Brain pericyte (primary cell): ENCODE measurements at places on chromosomes 6 and 20.

DNA sequence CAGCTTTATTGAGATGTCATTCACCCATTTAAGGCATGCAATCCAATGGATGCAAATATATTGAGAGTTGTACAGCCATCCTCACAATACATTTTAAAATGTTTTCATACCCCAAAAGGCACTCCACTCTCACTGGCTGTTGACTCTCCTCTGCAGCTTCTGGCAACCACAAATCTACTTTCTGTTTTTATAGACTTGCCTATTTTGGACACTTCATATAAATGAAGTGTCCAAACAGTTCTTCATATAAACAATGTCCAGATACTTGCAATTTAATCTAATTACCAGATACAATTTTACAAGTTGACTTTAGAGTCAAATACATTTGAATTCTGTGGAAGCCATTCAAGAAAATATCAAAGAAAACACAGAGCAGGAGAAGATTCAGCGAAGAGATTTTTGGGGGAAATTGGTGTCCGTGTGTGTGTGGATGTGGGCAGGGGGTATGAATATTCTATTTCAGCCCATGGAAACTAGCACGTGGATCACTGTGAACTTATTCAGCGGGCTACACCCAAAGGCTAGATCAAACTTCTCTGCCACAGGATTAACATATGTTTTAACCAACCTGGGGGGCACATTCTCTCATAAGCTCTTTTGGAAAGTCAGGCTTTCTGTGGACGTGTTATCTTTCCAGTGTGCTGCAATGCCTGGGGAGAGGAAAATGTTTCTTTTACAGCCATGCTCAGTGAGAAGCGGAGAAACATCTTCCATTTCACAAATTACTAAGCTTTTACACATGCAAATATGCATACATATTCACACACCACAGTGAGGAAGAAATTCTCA is 73.9 kb downstream of the PLG start:
- DNase-seq = no peak

- DNase-seq = no peak
Measured at GRCh38 chr6:128519931-128520435, 416 bp downstream of the PTPRK start.

DNA sequence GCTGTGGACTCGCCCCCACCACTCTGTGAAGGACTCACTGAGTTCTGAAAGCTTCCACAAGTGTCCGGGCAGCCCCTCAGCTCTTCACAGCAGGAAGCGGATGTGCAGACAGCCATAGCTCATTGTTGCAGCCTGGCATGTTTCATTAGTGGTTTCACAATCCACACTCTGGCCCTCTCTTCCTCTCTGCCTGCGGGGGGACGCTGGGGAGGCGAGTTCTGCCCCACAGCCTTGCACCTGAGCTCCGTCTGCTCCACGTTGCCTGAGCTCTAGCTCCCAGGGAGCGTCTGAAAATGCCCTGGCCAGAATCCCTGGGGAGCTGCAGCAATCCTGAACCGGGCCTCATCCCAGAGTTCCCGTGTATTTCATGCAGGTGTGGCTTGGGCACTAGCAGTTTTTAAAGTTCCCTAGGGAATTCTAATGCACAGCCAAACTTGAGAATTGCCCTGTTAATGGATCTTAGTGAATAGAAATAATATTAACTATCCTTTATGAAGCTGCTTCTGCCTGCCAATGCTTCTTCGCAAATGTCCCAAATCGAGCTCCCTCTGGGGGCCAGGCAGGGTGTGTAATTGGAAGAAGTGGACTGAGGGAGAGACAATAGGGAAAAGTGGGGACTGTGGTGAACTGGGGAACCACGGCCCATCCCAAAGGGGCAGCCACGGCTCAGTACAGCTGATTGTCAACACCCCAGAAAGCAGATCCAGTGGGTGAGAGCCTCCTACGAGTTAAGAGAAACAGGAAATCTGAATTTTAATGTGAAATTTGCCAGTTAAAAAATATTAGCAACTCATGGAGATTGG is 51.5 kb downstream of the CTCFL start:
- DNase-seq = no peak

DNA sequence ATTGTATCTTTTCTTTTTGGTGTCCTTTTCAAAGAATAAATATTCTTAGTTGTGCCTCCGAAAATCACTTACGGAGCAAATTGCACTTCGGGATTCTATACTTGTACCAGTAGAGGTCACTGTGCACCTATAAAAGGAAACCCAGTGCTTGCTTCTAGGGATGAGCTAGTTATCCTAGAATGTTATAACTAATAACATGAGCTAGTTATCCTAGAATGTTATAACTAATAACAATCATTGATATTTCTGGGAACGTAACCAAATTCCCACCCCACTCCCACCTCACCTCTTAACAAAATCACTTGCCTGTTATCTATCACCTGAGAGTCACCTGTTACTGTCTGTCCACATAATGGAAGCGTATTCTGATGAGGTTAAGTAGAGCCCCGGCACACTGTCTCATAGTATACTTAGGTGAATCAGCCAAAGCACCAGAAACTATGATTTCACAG is 126.9 kb upstream of the TIAM2 start:
- no peak for DNase-seq

DNA sequence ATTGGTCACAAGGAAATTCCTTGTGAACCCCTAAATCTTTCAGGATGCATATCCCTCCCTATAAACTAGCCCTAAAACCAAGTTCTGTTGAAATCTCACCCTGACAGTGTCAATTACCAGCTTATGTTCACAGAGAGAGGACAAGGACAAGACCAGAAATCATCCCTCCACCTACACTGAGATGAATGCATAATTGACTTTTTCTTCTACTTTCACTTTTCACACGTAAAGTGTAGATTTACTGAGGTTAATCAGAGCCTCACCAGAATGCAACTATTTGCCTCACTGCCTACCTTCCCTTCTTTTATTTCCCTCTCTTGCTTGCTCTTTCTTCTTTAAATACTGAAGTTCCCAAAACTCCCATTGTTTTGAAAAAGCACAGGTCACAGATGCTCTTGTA is 15.3 kb upstream of the NKAIN2 start:
- no peak for DNase-seq

- no peak for DNase-seq
Measured at GRCh38 chr6:151448623-151449022, 3.3 kb downstream of the RMND1 start.

DNA sequence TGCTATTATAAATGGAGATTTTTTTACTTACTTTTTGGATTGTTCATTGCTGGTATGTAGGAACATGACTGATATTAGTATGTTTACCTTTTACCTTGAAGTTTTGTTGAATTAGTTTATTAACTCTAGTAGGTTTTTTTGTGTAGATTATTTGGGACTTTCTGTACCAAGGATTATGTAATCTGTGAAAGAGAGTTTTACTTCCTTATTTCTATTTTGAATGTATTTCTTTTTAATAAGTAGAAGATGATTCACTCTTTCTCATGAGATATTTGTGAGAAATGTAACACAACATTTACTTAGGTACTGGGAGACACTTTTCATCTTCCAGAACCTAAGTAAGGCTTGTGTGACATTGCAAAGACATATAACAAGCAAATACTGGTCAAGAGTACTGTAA is 473.9 kb upstream of the HS3ST5 start:
- DNase-seq = no peak

DNA sequence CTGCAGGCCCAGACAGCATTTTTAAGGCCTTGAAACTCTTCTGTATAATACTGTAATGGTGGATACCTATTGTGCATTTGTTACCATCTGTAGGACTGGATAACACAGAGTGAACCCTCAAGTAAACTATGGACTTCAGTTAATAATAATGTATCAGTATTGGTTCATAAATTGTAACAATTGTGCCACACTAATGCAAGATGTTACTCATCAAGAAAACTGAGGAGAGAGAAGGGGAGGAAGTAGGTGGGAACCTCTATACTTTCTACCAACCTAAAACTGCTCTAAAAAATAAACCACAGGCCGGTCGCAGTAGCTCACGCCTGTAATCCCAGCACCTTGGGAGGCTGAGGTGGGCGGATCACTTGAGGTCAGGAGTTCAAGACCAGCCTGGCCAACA is 10.8 kb downstream of the MAPK13 start:
- DNase-seq = no peak

- no peak for DNase-seq
Measured at GRCh38 chr20:41261260-41261659, 56.3 kb downstream of the ZHX3 start.

DNA sequence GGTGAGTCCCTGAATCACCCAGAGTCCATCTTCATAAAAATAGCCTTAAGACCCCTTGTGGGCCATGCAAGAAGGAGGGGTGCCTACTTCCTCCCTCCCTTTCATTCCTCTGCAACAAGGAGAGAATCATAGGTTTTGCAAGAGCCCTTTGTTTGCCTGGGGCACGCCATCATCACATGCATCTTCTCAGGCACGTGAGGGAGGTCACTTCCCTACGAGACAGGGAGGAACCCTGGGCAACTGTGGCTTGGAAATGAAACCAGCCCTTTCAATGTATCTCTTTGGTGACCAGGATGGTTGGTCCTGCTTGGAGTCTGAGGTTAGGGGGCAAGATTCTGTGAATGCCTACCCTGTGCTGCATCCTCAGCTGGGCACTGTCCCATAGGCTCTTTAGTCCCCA is 194.8 kb downstream of the MAFB start:
- no peak for DNase-seq

DNA sequence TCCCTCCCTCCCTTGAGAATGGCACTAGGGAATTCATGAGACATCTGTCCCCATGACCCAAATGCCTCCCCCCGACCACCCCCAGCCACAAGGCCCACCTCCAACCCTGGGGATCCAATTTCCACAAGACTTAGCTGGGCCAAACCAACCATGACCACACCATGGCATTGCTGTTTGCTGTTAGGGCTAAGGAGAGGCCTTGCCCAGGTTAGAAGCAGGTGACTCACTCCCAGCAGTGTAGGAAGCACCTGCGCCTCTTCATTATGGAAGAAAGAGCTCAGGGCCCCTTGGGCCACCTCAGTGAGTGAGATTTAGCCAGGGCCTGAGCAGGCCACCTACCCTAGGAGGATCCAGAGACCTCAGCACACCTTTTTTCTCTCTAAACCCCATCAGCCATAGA is 337.9 kb downstream of the TAF4 start:
- no peak for DNase-seq

GRCh38 chr6:137494281-137494987 is at the start of gene OLIG3:
OLIG3 (minus strand) TSS chr6:137494394; CDS start chr6:137494170, 224 bp downstream.
- no peak for DNase-seq

- DNase-seq = no peak
Measured at GRCh38 chr6:165834613-165835259, 171.7 kb upstream of the PDE10A start.

- DNase-seq = no peak
Measured at GRCh38 chr6:129732034-129732433, 22.1 kb upstream of the ARHGAP18 start.

DNA sequence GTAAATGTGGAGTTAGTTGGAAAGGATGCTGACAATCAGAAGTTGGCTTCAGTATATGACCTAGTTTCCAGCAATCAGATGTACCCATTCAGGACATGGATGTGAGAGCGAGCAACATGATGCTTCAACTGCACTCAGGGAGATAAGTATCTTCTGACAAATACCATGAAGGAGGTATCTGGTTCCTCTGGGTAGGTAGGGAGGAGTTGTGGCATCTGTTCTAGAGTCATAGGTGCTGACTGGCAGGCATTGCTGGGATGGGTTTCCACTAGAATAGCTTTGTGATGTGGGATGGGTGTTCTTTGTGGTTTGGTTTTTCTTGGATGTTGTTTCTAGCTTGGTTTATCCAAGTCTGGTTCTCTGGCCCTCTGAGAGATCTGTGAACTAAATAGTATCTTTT is 3.9 kb upstream of the REV3L start:
- DNase-seq = no peak

DNA sequence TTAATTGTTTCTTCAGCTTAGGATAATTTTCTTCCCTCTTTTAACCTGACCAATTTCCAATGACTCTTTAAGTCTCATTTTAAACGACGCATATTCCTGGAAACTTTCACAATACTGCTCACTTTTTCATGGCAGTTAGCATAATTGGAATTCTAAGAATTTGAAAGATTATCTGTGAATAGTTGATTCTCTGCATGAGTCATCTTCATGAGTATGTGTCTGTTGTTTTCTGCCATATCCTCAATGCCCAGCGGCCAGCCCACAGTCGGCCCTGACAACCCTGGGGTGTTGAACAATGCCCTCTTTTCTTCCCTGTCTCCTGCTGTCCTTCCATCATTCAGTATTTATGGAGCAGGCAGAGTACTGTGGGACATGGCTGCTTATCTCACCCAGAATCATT is 554.2 kb downstream of the CDH26 start:
- no peak for DNase-seq

DNA sequence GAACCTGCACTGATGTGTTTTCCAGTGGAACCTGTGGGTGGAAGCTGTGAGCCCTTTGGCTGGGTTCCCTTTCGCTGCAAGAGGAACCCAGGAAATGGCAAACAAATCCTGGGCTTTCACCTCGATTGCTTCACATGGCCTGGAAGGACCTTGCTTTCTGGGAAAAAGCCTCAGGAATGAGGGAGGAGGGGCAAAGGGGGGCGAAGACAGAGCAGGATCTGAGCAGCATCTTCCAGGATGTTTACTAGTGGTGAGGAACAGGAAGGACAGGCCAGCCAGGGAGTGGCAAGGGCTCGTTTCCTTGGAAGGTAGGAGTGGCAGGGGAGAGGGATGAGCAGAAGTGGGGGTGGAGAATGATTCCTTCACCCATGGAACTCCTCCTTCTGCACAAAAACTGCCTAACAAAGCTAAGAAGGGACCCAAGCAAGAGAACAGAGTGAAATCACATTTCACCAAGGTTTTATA is 5.9 kb downstream of the SLC2A10 start:
- no peak for DNase-seq

GRCh38 chr6:85462673-85463072 is 12.8 kb downstream of the NT5E start:
- DNase-seq = no peak

GRCh38 chr6:26055719-26056582 is 31.3 kb upstream of the HFE start:
- no peak for DNase-seq

GRCh38 chr6:39516471-39516870 is 194.0 kb upstream of the KCNK16 start:
- no peak for DNase-seq

DNA sequence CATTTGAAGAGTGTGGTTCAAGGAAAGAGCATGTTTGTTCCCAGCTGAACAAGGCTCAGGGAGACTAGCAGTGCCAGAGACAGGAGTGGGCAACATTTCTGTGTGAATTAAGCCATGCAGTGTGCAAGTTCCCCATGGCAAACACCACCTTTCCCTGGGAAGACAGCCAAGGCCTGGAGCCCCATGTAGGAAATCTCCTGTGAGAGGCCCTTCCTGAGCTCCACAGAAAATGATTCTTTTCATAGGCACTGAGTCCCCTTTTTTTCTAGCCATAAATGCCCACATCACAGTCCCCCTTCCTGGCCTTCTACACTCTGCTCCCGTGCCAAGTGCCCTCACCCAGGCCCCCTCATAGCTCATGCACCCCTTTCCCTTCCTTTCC is 11.8 kb upstream of the TRAM2 start:
- DNase-seq = no peak

DNA sequence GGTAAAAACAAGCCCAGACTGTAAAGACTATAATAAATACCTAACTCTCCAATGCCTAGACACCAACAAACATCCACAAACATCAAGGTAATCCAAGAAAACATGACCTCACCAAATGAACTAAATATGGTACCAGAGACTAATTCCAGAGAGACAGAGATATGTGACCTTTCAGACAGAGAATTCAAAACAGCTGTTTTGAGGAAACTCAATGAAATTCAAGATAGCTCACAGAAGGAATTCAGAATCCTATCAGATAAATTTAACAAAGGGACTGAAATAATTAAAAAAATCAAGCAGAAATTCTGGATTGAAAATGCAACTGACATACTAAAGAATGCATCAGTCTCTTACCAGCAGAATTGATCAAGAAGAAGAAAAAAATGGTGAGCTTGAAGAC is 26.6 kb downstream of the NCOA6 start:
- DNase-seq = no peak
